ENCODE measurements at places on chromosomes 7 and 10.

DNA sequence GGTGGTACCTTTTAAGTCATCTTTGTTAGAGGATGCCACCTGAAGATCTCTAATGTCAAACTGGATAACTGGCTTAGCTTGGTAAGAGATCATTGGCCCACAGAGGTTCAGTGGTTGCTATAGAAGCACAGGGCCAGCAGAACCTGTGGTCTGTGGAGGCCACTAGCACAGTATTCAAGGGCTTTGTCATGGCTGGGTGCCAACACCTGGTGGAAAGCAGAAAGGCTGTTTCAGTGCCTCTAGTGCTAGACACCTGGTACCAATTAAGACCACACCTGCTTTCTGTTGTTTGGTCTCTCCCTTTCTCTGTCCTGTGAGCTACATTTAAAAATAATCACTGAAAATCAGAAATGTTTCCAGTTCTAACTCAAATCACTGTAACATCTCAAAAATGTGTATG, 10.0 kb upstream of the PCGF5 start:
- no peak for DNase-seq

DNA sequence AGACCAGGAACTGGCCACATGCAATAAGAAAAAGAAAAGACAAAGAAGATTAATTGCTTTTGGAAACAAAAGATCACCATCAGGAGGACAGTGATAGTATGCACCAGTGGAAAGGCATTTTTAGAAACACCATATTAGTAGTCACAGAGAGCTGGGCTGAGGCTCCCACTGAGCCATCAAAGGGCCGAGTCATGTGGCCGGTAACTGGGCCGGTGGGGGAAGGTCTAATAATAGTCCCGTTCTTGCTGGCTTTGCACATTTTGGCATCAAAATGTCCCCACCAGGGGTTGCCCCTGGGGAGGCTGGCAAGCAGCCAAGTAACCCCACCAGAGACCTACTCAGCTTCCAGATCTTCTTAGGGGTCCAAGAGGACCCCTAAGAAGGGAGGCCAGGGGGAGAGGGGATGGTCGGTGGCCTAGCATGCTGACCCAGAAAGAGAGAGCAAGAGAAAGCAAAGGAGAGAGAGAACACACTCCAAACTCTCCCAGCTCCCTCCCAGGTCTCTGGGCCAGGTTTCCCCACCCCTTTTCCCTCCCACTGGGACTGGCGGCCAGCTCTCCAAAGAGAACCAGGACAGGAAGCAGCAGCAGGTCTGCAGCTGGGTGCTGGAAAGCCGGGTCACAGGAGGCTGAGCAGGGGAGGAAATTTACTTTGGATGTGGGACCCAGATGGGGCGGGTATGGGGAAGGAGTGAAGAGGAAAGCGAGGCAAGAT, 70.2 kb upstream of the FGFR2 start:
- DNase-seq = no peak

- no peak for DNase-seq
Measured at GRCh38 chr7:7702826-7703225, 15.6 kb downstream of the RPA3 start.

GRCh38 chr10:20767028-20767427, 130.1 kb downstream of the NEBL start:
- DNase-seq = no peak

- DNase-seq = no peak
Measured at GRCh38 chr7:51209426-51209825, 107.2 kb downstream of the COBL start.

- DNase-seq = no peak
Measured at GRCh38 chr7:109476409-109476808, 906.7 kb downstream of the DNAJB9 start.

- DNase-seq = no peak
Measured at GRCh38 chr10:99854860-99855259, 72.4 kb downstream of the ABCC2 start.

DNA sequence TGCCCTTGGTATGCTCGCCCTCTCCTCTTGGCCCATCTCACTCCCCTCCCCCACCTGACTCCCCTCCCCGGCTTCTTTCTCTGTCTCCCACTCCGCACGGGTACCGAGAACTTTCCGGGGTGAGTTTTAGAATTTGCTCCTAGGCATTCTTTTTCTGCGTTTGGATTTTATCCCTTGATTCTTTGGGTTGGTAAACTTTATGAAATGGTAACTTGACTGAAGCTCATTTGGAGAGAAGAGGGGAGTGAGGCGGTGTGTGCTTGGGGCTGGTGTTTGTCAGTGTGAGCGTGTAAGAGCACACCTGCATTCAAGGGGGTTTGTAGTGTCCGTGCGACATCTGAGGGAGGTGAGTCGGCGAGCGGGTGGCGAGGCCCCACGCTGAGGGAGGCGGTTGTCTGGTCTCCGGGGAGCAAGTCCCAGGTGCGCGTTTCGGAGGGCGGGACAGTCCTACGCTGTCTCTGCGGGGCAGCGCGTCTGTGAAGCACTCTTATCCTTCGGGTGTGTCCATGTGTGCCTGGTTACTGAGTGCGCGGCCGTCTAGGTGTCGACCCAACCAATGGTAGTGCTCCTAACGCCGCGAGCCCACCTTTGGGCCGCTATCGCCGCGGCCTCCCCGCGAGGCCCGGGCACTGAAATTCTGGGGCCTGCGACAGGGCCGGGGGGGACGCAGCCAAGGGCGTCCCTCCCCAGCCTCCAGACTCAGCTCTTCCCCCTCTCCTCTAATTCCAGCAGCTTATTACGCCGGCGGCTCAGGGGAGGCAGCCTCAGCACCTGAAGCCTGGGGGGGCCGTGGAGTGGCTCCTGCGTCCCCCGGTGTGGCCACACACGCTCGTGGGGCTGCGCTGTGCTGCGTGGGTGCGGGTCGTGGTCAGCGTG, 2.6 kb upstream of the ZNF503 start:
- no peak for DNase-seq

GRCh38 chr10:4781955-4782354, 44.1 kb upstream of the AKR1E2 start:
- DNase-seq = no peak

- no peak for DNase-seq
Measured at GRCh38 chr7:38312821-38313220, 39.4 kb upstream of the TARP start.

DNA sequence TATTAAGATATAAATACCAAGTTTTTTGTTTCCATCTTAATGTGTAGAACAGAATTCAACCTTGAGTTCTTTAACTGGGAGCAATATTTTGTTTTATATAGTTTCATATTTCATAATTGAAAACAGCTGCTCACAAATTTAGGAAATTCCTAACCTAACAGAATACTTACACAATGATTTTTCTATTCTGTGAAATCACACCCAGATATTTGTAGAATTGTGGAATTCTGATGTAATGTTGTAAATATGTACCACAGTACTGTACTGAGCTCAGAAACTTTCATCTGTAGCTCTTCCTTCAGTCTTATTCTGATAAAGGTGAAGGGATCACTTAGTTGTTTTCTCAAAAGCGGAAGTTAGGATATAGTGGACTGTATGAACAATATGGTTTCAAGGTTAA, 143.4 kb upstream of the GLI3 start:
- DNase-seq = no peak

DNA sequence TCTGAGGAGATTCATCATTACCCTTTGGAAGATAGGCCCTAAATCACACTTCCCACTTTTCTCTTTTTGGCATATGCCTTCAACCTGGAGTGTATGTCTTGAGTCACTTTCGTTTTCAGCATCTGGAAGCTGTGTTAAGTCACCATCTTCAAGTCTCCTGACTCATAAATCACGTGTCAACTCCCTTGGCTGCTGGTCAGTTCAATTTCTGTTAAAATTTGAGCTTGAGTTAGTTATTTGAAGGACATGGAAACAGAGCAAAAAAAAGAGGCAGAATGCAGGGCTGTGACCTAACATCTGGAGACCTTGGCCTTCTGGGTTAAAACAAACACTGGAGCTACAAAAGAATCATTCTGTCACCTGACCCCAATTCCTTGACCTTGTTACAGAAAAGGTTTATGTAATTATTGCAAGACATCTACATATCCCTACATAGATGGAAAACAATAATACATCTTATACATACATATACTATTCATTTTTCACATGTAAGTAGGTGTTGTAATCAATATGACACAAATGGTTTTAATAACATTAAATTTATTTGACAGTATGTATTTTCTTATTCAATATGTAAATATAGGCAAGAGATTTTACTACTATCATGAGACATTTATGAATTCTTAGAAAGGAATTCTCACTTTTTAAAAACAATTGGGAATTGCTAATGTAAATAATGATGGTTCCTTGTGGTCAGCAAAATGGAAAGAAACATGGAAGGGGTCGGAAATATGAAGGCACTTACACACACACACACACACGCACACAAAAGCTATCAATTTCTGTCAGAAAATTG, 169.7 kb upstream of the PHYHIPL start:
- peak; percentile 9 for DNase-seq

GRCh38 chr10:77518241-77518909, 119.2 kb downstream of the KCNMA1 start:
- no peak for DNase-seq

DNA sequence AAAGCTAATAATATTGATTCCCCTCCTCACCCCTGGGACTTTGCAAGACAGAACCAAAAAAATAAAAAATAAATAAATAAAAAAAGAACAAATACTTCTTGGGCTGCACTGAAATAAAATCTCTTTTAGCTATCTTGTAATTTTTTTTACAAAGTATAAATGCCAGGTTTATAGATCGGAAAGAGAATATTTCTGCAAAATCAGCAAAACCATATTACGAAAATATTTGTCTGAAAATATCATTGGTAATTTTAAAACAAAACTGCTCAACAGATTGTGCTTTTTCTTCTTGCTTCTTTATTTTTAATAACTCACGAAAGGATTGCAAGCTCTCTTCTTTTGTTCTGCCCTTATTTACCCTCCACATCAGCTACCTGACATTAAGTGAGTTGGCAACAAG, 213.3 kb downstream of the PLXDC2 start:
- no peak for DNase-seq

DNA sequence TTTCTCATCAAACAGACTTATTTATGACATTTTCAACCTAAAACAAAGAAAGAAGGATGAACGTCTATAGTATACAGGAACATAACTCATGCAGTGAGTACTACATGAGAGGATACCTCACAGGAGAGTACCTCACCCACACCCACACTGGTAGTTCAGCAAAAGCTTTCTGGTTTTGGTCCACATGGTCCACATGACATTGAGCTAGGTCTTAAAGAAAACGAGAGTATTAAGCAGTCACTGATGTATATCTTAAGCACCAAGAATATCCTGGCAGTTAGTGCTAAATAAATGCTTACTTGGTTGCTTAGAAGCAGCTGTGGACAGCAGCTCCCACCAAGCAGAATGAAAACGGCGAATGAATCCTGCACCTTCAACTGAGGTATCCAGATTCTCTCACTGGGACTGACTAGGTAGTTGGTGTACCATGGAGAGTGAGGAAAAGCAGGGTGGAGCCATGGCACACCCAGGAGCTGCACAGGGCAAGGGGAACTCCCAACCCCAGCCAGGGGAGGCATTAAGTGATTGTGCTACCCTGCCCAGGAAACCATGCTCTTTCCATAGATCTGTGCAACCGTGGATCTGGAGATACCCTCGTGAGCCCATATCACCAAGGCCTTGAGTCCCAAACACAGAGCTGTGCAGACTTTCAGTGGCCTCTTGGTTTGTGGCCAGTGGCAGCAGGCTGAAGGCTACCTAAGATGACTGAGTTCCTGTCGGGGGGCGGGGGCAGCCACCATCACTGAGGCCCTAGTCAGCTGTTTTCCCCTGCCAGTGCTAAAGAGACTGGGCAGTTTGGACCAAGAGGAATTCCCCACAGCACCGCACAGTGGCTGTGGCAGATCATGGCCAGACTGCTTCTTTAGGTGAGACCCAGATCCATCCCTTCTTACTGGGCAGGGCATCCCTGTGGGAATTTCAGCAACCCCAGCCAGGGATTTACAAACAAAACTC, 143.4 kb downstream of the SGMS1 start:
- DNase-seq = no peak

DNA sequence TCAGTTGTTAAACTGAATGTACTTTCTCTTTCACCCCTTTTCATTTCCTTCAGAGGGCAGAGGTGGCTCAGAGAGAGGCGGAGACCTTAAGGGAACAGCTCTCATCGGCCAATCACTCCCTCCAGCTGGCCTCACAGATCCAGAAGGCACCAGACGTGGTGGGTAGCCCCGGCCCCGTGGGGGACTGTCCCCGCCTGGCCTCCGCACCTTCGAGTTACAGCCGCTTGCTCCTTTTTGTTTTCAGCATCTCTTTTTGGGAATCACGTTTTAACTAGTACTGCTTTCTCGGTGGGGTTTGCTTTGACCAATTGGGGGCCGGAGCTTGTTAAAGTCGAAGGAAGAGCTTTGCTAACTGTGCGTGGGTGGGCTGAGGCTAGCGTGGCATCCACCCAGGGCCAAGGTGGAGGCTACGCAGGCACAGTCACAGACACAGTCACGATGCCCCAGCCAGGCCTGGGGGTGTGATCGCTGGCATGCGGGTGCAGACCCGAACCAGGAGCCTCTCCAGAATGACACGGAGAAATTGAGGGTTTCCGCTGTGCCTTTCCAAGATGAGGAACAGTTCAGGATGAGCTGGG, 116.2 kb upstream of the SH2B2 start:
- no peak for DNase-seq

GRCh38 chr7:149783386-149784250, 10.2 kb upstream of the ZNF467 start:
- DNase-seq = no peak

DNA sequence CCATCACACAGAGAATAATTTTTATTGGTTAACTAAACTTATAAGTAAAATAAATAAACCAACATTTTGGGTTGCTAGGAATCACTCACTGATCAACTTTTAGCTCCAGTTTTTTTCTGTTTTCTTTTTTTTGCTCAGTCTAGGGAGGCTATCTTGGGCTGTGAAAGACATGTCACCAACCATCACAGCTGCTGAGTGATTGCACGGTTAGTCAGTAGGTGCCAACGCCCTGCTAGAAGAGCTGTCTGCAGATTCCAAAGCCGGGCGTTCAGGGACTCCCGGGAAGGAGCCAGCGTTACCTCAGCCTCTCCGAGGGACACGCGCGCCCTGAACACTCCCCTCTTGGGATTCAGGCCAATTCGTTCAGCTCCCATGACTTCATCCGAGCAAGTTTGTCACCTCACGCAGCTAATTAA, 604 bp upstream of the STAM start:
- DNase-seq = no peak

Data from HS-27A (cell line).